ENCODE measurements at places on chromosomes 13 and 19.

GRCh38 chr13:44425041-44425814, 51.6 kb downstream of the SERP2 start:
- no peak for DNase-seq

DNA sequence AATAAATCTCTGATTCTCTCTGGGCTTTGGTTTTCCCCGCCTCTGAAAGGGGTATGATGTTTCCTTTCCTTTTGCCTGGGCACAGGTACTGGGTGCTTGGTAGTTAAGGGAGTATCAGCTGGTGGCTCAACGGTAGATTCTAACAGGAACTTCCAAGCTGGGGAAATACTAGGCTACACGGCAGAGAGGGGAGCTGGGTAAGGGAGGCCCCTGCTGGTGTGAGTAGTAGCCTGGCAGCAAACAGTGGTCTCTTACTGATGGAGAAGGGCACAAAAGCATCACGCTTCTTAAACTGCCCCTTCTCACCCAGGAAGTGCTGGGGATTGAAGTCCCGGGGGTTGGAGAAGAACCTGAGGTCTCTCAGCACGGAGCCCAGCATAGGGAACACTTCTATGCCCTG, 26.9 kb upstream of the CYP2A7 start:
- DNase-seq = peak; percentile 64

DNA sequence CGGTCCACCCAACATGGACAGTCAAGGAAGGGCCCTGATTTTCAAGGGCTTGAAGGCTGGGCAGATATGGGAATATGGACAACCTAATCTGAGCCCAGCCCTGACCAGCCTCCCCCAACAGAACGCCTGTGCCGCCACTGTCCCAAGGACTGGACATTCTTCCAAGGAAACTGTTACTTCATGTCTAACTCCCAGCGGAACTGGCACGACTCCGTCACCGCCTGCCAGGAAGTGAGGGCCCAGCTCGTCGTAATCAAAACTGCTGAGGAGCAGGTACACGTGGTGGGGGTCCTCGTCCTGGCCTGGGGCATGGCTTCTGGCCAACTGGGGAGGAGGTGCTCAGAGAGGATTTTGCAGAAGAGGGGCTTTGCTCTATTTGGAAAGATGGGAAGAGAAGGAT, 3.5 kb downstream of the CLEC4M start:
- DNase-seq = no peak

GRCh38 chr19:36245210-36246005, 30.5 kb downstream of the ZNF146 start:
- no peak for DNase-seq

DNA sequence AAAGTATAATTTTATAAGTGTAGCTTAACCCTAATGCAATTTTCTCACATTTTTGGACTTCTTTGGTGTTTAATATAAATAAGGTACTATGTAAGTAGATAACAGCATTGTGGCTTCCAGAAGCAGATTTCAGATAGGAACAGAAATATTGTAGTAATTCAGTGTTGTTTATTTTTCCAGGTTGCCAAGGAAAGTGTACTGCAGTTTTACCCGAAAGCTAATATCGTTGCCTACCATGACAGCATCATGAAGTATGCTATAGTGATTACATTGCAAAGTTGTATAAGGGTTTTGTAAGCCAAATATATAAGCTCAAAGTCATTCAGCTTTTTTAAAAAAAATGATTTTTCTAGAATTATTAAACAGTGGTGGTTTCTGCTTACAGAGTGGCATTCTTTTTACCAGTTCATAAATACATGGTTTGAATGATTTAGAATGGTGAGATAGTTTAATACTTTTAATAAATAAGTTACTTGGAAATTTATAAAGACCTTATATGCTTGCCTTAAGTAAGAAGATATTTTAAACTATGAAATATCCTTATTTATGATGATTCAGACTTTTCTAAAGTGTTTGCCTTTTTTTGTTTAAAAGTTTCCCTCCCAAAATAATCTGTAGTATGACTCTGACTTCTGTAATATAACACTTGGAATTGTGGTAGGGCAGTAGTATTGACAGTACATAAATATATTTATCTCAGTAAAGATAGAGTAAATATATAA, 3.7 kb downstream of the UBA2 start:
- DNase-seq = no peak

- DNase-seq = peak; percentile 9
These were observed 21.7 kb upstream of the LAMP1 start for GRCh38 chr13:113275387-113275786.

DNA sequence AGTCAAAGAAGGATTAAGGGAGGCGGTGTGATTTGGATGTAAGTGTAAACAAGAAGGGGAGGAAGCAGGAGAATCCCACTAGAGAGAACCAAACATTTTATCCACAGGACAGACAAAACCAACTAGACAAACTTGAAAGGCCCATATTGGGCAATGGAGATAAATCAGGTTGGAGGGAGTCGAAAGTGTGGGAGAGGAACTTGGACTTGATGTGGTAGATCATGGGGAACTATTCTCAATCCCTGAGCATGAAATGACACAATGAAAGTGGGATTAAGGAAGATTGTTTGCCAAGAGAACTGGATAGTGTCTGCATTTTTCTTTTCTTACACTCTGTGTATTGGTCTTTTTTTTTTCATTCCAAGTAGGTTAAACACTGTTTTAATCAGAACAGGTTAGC, 17.9 kb downstream of the GPR183 start:
- DNase-seq = no peak

- DNase-seq = no peak
These were observed 71.1 kb downstream of the PIBF1 start for GRCh38 chr13:72853000-72853399.

GRCh38 chr19:43300206-43300605, 30.9 kb upstream of the PSG9 start:
- no peak for DNase-seq

All from H4 (cell line).